Activated naive CD4-positive, alpha-beta T cell (primary cell): ENCODE measurements at places on chromosomes 1 and 21.

GRCh38 chr1:41539999-41540398 lies 55.5 kb upstream of the EDN2 start:
- no peak for DNase-seq

DNA sequence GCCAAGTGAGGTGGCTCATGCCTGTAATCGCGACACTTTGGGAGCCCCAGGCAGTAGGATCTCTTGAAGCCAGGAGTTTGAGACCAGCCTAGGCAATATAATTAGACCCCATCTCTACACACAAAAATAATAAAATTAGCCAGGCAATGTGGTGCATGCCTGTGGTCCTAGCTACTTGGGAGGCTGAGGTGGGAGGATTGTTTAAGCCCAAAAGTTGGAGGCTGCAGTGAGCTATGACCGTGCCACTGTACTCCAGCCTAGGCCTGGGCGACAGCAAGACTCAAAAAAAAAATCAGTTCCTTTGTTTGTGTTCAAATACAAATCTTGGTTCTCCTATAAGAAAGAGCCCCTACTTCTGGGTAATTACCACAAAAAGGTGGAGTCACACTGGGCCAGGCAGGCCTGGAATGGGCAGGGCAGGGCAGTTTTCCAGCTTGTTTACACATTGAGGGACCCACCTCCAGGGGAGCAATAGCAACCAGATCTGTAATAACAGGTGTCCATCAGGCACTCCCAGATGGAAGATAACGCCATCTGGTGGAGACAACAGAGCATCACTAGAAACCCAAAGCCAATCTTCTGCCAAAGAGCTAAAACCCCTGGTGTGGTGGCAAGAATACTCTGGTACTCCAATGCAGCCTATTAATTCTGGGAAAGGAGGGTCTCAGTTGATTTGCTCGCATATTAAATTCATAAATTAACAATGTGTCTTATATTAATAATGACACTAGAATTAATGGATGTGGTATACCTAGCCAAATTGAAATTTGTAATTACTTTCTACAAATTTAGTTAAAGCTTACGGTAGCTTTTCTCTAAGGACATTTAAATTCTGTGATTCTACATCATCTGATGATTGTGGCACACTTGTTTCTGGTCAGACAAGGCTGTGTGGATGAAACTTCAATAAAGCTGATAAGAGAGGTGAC lies 13.2 kb downstream of the PPP1R15B start:
- no peak for DNase-seq

DNA sequence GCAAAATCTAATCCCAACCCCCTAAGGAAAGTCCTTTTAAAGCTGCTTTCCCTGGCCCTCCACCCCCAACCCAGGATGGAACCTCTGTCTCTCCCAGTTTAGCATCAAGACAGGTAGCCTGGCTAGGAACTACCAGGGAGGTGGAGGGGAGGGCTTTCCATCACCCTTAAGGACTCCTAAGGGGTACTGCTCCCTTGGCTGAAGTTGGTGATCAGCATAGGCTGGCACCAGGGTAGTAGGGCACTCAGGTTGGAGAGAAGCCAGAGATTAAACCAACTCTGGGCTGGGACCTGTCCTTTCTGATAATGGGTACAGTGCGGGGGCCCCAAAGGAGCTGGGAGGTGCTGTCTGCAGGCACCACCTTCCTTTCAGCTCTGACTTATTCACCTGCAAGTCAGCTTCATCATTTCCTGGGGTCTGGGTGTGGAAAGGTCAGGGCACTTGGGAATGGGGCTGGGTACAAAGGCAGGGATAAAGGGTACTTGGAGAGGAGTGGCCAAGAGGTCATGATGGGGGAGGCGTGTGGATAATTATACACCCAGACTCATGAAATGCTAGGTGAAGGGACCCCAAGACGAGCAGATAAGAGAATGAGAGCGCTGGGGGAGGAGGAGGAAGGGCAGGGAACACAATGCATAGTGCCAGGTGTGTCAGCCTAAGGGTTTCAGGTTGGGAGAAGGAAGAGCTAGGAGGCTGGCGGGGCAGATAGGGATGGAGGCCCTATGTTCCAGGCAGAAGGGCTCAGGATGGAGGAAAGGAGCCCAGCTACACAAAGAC lies 1.2 kb downstream of the ARHGEF2 start:
- no peak for DNase-seq

GRCh38 chr1:3261007-3261968 lies 192.3 kb downstream of the PRDM16 start:
- no peak for DNase-seq

- DNase-seq = no peak
These were observed at the start of gene IGSF9 for GRCh38 chr1:159945483-159946241. TSS of gene IGSF9 (minus strand) at chr1:159945613. CDS start at chr1:159943454, 2,159 bp downstream.

- no peak for DNase-seq
These were observed 958 bp downstream of the NFYC start for GRCh38 chr1:40692429-40692895.

DNA sequence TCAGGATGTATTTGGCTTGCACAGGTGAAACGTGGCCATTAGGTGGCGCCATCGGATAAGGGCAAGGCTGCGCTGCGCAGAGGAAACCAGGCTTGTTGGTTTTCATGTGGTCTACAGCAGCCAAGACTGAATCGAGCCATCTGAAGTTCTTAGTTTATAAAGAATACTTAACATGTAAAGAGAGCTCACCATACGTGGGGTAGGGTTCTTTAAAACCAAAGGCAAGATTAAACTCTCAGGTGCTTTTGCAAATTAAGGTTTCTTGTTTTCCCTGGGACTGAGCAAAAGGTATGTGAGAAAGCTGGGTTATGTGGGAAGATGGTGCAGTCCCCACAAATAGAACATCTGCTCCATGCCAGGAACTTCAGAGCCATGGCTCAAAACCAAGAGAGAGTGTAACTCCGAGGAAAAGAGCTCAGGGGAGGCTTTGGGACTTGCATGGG lies 9.3 kb downstream of the MASP2 start:
- peak; percentile 86 for DNase-seq

DNA sequence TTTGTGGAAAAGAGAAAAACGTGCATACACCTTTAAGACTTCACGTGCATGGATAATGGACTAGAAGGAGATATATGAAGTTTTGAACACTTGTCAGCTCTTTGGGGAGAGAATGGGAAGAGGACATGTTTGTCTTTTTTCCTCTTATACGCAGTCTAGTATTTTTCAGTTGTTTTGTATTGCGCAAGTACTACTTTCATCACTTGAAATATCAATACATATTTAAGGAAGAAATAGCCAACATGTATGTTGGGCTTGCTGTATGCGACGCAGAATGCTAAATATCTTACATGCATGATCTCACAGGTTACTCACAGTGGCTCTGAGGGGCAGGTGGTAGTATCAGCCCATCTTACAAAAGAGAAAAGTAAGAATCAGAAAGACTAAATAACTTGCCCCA lies 176.5 kb upstream of the RUNX1 start:
- no peak for DNase-seq

- no peak for DNase-seq
These were observed 74.8 kb upstream of the ATP1B1 start for GRCh38 chr1:169031566-169032224.

DNA sequence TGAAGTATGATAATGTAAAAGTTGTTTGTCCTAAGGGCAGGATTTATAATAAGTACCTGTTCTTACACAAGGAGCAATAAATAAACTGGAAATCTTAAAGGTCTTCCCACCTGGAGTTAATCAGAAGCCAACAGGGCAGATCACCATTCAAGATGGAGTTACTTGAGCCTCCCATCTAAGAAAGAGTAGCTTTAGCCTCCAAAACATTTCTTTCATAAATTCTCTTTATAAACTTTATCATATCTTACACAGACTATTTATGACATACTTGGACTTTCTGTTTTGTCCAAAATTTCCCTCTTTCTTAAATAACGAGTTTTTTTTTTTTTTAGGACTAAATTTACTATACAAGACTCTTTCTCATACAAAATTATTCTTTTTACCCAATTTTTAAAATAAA lies 18.5 kb downstream of the OR2T1 start:
- no peak for DNase-seq

DNA sequence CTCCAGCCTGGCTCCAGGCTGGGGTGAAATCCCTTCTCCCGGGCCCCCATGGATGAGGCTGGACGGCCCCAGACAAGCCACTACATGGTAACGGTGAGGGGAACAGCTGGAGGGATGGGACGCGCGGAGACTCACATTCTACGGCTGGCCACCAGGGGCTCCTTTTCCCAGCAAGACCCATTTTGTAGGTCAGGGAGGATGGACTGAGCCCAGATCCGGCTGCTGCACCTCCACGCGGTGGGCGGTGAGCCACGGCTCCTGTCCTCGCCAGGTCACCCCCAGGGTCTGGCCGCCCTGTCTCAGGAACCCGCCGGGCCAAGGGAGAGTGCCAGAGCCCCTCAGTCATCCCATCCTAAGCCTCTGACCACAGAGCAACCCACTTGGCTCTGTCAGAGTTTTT lies 75.0 kb upstream of the ACTRT2 start:
- no peak for DNase-seq

DNA sequence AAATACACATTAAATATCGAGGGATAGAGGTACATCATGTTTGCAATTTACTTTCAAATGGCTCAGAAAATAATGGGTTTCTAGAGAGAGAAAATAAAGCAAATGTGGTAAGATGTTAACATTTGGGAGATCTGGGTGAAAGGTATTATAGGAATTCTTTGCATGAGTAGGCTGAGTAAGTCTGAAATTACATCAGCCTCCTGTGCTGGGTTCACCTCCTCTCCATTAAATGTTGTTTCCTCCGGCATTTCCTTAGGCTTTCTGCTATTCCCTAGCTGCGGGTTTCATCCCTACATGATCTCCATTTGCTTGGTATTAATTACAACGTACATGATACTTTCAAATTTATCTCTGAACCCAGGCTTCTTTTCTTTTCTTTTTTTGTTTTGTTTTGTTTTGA lies 31.6 kb downstream of the ZMYND12 start:
- no peak for DNase-seq
